ENCODE measurements at places on chromosomes 5 and 9. TPM values are rescaled to one million over a fixed set of nuclear protein-coding genes. Genes with fewer than 3 reads are reported as not detected.

The GDF9 gene
- 0.42 TPM for polyA plus RNA-seq

The CACNA1B gene
- 0.30 TPM for polyA plus RNA-seq

DNA sequence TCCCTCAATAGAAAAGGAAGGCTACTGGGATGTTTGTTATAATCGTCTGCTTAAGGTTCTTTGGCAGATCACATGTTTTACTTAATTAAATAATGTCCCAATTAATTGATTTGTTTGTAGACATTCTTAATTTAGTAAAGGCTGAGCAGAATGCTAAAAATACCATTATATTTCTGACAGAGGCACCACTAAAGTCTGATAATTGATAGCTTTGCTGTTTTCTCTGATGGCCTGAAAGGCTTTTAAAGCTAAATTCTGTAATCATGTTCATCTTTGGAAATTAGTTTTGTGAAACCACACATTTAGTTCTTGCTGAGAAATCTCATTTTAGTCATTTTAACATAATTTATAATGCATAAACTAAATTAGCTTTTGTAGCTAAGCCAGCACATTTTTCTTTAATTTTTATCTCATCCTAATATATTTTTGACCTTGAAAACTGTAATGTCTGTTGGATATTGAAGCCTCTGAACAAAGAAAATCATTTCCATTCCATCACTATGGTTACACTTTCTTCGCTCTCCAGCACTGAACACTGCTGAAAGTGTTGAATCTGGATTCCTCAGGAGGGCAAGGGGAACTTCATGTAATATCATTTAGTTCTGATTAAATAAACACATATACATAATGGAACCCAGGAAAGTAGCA is 329.4 kb downstream of the ELAVL2 start:
- H3K4me1 ChIP-seq, result no peaks in the 10 kb centered on the region
- H3K27ac ChIP-seq, result no peak overlapping the region
- DNase-seq, result no peak

The LVRN gene
- 0.16 TPM for polyA plus RNA-seq

The PRLR gene
- 0.61 TPM for polyA plus RNA-seq

The ZNF300 gene
- polyA plus RNA-seq, result 6.5 TPM

The CCL28 gene
- polyA plus RNA-seq, result 6.5 TPM

The SPINK6 gene
- not detected for polyA plus RNA-seq

DNA sequence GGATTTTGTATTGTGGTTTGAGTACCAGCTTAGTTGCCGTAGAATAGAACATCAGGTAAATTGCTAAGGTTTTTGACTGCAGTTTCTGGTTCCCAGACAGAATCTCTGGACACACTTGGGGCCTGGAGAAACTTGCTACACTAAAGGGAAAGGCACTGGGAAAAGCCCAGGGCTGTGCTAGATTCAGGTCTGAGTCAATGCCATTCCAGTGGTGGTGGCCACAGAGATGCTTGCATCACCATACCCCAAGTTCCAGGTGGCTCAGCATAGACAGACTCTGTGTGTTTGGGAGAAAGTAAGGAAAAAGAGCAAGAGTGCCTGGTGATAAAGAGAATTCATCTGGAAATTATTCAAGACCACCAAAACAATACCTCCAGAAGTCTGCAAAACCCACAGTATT is 120.6 kb downstream of the HMHB1 start:
- H3K36me3 ChIP-seq, result no peaks in the 10 kb centered on the region
- H3K27me3 ChIP-seq, result no peaks in the 10 kb centered on the region
- H3K4me1 ChIP-seq, result no peaks in the 10 kb centered on the region
- DNase-seq, result no peak
- H3K4me3 ChIP-seq, result no peak overlapping the region
- no peak overlapping the region for H3K27ac ChIP-seq

GRCh38 chr5:110817459-110817858 is 78.7 kb downstream of the SLC25A46 start:
- no peaks in the 10 kb centered on the region for H3K36me3 ChIP-seq
- H3K4me1 ChIP-seq, result no peaks in the 10 kb centered on the region
- no peak overlapping the region for H3K27ac ChIP-seq
- H3K4me3 ChIP-seq, result no peak overlapping the region

DNA sequence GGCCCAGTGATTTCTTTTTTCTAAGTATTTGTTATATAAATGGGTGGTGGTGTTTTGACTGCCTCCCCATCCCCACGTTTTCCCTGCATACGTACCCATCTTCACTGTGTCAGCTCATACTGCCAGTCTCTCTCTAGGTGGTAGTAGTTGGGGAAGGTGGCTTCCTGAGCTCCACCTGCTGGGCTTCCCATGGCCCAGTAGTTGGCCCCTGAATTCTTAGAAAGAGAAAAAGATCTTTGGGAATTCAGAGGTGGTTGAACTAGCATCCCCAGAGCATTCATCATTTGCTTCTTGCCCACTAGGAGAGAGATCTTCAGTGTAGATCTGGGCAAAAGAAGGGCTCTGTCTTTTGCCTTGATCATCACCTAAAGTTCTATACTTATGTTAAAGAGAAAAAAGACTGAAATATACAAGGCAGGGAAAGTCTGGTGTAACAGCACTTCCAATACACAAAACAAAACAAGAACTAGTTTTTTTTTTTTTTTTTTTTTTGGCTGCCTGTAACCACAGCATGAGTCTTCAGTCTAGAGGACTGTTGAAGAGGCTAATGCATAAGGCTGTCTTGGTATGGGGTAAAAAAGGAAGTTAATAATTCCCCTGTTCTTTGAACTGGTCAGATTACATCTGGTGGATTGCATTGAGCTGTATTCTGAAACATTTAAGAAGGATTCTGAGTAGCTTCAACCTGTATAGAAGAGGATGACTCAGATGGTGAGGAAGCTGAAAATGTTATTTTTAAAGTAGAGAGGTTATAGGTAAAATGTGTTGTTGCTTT is 128.7 kb downstream of the ATG10 start:
- H3K36me3 ChIP-seq, result no peaks in the 10 kb centered on the region
- no peaks in the 10 kb centered on the region for H3K4me1 ChIP-seq
- H3K27me3 ChIP-seq, result no peaks in the 10 kb centered on the region

Data from pancreas (tissue), 10 donors.